ENCODE measurements at places on chromosomes 3 and 15.

DNA sequence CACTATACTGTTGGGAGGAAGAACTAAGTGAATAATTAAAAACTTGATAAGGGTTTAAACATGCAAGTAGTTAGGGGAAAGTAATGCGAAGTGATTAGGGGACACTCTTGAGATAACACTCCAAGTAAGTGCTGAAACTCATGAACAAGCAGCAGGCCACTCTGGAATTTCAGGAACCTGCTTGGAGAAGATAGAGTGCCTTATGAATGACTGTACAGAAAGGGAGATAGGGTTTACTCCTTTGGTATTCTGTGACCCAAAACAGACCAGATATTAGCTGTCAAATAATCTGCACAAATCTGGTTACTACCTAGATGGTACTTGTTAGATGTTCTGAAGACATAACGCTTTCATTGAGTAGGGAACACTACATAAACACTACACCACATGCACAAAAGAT, 85.6 kb downstream of the FRMD4B start:
- no peak for DNase-seq

GRCh38 chr3:43505351-43505750, 116.5 kb downstream of the ANO10 start:
- DNase-seq = peak; percentile 17

GRCh38 chr15:67745073-67746006, 80.0 kb upstream of the SKOR1 start:
- DNase-seq = no peak

- peak; percentile 46 for DNase-seq
These were observed 500.9 kb downstream of the SOX2 start for GRCh38 chr3:182212479-182213076.

- no peak for DNase-seq
These were observed 58.3 kb upstream of the TRAK1 start for GRCh38 chr3:42032693-42033349.

- DNase-seq = no peak
These were observed 39.8 kb downstream of the CD47 start for GRCh38 chr3:108051005-108051404.

DNA sequence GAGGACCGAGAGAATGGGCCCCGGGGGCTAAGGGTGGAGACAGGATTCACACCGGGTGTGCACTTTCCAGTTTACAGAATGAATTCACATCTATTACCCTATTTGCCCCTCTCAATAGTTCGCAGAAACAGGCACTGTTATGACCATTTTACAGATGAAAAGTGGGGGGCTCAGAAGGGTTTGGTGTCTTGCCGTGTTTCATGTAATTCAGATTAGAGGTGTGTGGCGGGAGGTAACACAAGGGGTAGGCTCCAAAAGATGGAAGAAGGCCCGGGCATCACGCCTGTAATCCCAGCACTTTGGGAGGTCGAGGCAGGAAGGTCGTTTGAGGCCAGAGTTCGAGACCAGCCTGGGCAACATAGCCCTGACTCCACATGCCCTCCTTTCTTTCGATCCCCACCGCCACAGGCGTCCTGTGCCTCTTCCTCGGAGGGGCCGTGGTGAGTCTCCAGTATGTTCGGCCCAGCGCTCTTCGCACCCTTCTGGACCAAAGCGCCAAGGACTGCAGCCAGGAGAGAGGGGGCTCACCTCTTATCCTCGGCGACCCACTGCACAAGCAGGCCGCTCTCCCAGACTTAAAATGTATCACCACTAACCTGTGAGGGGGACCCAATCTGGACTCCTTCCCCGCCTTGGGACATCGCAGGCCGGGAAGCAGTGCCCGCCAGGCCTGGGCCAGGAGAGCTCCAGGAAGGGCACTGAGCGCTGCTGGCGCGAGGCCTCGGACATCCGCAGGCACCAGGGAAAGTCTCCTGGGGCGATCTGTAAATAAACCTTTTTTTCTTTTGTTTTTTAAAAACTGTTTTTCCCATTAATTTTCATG, 3.4 kb downstream of the DUOXA2 start:
- DNase-seq = no peak

DNA sequence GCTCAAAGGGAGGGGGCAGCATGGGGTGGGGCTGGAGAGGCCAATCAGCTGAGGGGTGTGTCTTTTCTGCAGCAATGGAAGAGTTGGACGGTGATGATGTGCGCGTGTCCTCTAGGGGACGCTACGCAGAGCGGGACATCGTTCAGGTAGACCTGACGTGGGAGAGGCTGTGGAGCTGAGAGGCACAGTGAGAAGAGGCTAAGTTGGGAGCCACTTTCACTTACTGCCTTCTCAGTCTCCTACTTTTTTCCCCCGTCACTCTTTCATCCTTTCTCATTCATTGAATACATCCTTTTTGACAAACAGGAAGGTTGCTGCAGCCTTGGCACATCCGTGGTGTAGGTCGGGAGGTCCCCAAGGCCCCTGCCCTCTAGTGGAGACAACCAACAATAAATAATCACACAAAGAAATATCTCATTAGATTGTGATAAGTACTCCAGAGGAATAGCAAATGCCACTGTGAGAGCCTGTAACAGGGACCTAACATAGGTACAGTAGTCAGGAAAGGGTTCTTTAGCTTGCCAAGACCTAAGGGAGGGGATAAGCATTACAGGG, 4.4 kb upstream of the BRPF1 start:
- DNase-seq = peak; percentile 51

- no peak for DNase-seq
These were observed 65.9 kb downstream of the BTD start for GRCh38 chr3:15667484-15667883.

DNA sequence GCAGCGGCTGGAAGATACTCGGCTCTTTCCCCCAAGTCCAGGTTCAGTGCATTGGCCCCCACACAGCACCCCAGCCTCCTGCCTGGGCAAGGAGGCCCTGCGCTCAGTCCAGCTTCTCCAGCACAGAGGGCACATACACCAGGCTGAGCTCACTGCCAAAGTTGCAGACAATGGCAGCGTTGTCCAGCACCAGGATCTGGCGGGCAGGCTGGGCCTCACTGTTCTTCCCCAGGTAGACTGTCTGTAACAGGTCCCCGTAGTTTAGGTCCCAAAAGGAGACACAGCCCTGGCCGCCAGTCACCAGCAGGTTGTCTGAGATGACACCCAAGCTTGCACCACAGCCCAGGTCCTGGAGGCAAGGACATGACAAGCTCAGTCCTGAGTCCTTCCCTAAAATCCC, 32.9 kb downstream of the PTPN23 start:
- no peak for DNase-seq

- no peak for DNase-seq
These were observed 114.6 kb upstream of the TRIM42 start for GRCh38 chr3:140563206-140563760.

GRCh38 chr15:85477730-85478129, 97.3 kb downstream of the AKAP13 start:
- no peak for DNase-seq

- no peak for DNase-seq
These were observed 2.2 kb downstream of the ST6GAL1 start for GRCh38 chr3:186932281-186933181.

GRCh38 chr3:23776352-23776891, 29.3 kb upstream of the UBE2E1 start:
- no peak for DNase-seq

DNA sequence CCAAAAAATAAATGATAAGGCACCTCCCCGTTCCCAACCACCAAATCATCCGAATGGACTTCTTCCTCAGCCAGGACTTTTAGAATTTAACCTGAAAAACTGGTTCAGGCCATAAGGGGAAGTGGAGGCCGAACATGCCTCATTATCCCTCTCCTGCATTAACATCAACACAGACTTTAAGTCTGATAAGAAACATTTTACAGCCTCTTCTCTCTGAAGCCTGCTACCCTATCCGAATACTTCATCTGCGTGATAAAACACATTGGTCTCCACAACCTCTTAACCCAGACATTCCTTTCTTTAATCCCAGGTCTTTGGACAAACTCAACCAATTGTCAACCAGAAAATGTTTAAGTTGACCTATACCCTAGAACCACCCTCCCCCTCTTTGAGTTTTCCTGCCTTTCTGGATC, 850 bp upstream of the SLC41A3 start:
- DNase-seq = no peak

DNA sequence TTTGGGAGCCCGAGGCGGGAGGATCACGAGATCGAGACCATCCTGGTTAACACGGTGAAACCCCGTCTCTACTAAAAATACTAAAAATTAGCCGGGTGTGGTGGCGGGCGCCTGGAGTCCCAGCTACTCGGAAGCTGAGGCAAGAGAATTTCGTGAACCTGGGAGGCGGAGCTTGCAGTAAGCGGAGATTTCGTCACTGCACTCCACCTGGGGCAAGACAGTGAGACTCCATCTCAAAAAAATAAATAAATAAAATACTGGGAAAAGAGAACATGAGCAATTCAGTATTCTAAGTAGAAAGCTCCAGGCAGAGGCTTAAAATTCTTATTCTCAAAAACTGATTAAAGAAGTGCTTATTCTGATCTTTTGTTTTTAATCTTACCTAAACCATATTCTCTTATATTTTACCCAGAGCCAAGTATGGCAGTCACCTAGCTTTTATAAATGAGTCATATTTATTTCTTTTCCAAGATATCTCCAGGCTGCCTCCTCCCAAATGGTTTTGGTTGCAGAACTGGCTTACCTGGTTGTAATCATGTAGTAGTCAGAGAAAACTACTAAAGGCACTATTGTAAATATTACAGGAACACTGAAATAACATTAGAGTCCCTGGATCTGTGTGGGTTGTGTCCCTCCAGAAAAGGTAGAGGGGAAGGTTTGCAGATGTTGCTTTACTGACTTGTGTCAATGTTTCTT, 45.8 kb upstream of the DYNC1LI1 start:
- DNase-seq = no peak

- DNase-seq = no peak
These were observed 15.5 kb upstream of the CHD2 start for GRCh38 chr15:92884436-92885223.

DNA sequence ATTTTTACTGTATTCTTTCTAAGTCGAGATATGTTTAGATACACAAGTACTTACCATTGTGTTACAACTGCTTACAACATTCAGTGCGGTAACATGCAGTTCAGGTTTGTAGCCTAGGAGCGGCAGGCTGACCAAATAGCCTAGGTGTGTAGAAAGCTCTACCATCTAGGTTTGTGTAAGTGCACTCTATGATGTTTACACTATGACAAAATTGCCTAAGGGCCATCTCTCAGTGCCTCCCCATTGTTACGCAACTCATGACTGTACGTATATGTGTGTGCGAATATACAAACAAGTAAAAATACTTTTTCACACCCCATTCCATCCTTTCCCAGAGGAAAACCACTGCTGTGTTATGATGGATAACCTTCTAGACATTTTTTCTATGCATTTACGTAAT, 44.3 kb downstream of the PXYLP1 start:
- no peak for DNase-seq

- DNase-seq = no peak
These were observed 192.2 kb downstream of the MBNL1 start for GRCh38 chr3:152460936-152461335.

DNA sequence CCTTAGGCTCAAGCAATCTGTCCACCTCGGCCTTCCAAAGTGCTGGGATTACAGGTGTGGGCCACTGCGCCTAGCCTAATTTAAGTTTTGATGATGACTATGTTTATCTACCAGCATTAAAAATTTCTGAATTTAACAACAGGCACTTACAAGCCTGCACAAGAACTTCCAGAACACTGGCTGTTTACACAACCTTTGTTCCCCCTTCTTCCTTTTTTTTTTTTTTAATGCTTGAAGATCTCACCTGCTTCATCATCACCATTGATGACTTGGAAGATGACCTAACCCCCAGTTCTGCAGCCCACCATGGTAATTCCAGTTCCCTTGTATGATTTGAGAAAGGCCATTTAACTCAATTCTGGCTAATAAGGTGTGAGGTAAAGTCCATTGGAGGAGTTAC, 70.4 kb downstream of the GJD2 start:
- no peak for DNase-seq

DNA sequence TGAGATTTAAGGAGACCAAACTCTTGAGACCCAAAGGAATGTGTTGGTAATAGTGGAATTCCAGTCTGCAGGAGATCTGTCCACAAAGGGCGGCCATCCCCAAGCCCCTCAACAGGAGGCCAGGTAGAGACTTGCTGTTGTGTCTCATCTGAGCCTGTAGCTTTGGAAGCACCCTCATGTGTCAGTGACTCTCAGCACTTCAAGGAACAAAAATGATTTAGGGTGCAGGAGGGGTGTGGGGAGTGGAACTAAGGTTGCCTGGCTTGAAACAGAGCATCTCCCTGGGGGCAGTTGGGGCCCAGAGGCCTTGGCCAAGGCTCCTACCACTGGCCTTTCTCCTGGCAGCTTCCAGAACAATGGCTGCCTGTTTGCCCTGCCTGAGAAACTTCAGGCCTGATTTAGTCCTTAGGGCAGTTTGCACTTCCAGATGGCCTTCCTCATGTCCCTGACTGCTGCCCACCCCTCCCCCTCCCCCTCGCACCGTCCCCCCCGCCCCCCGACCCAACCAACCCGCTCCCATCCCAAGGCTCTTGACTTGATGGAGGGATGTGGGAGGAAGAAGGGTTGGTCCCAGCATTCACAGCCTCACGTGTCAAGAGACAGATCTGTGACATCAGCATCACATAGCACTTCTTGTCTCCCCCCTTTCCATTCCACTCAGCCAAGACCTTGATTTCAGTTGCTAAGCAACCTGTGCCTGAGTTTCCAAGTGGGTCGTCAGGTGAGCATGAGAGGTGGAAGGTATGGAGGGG, 77.1 kb downstream of the CORO2B start:
- DNase-seq = no peak

DNA sequence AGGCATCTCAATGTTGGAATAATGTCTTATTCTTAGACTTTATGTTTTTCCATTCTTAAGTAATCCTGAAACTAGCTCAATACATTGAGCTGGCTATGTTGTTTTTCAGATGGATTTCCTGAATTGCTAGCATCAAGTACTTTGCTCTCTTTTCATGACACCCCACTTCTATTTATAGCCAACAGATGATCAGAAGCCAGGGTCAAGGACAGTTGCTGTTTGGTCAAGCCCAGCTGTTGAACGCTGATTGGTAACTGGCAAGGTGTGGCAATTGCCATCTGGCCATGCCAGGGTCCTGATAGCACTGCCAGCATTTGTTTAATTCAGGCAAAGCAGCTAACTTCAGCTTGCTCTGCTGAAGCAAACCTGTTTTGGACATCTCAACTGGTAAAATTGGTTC, 46.2 kb upstream of the PLCL2 start:
- no peak for DNase-seq

All from NCI-H1930 (cell line).